ELR (cell line): ENCODE measurements at places on chromosomes 7 and 10.

- no peak for DNase-seq
Measured at GRCh38 chr10:22742678-22743077, 28.3 kb upstream of the PIP4K2A start.

GRCh38 chr10:131144711-131145375 is 166.7 kb downstream of the TCERG1L start:
- DNase-seq: no peak

GRCh38 chr7:35909870-35910357 is 109.1 kb downstream of the SEPTIN7 start:
- DNase-seq: no peak

- DNase-seq: no peak
Measured at GRCh38 chr10:86862373-86862772, 95.0 kb downstream of the MMRN2 start.
